Sigmoid colon (tissue), 7 donors: ENCODE measurements at places on chromosomes 6 and 20. TPM values are rescaled to one million over a fixed set of nuclear protein-coding genes. Genes with fewer than 3 reads are reported as not detected.

FAM209B gene
- total RNA-seq: not detected

TAF11 gene
- total RNA-seq: 31.0 TPM

HLA-G gene
- total RNA-seq: not detected

SYTL3 gene
- 3.3 TPM for total RNA-seq

TFAP2C gene
- 1.6 TPM for total RNA-seq

JPH2 gene
- total RNA-seq: 116 TPM

ARFGEF3 gene
- total RNA-seq: 3.6 TPM

AHI1 gene
- 25.8 TPM for total RNA-seq

EEF1A1 gene
- 10,846 TPM for total RNA-seq

CRISP3 gene
- not detected for total RNA-seq

RAE1 gene
- 13.6 TPM for total RNA-seq

OPN5 gene
- not detected for total RNA-seq

C20orf144 gene
- 0.66 TPM for total RNA-seq

DNA sequence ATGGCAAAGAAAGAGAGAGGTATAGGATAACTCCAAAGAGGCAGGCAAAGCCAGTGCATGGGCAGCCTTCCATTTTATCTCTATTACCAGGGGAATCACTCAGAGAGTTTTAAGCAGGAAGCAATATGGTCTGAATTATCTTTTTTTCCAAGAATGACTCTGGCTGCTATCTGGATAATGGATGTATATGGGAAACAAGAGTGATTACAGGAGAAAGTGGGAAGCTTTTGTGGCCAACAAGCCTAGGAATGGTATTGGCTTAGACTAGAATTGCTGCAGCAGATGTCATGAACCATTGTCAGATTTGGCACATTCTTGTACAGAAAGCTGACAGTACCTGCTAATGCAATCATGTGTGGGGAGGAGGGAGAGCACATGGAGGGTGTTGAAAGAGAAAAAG, 73.0 kb upstream of the BTBD3 start:
- DNase-seq: no peak
- H3K27ac ChIP-seq: no peak overlapping the region
- H3K4me3 ChIP-seq: no peak overlapping the region
- H3K4me1 ChIP-seq: no peaks in the 10 kb centered on the region

- H3K4me3 ChIP-seq: no peak overlapping the region
- H3K27ac ChIP-seq: no peak overlapping the region
- H3K4me1 ChIP-seq: no peaks in the 10 kb centered on the region
- H3K36me3 ChIP-seq: no peaks in the 10 kb centered on the region
- DNase-seq: no peak
Measured at GRCh38 chr6:42434237-42434636, 17.5 kb downstream of the TRERF1 start.

- H3K4me1 ChIP-seq: no peaks in the 10 kb centered on the region
- no peaks in the 10 kb centered on the region for H3K36me3 ChIP-seq
- no peak overlapping the region for H3K4me3 ChIP-seq
- H3K27me3 ChIP-seq: peaks cover 51% of the 10 kb centered on the region
Measured at GRCh38 chr20:2093159-2093781, 8.4 kb upstream of the STK35 start.

- no peaks in the 10 kb centered on the region for H3K4me1 ChIP-seq
- H3K27me3 ChIP-seq: no peaks in the 10 kb centered on the region
- H3K4me3 ChIP-seq: no peak overlapping the region
- H3K36me3 ChIP-seq: no peaks in the 10 kb centered on the region
Measured at GRCh38 chr6:116476002-116476678, 15.0 kb downstream of the CALHM6 start.

GRCh38 chr6:170042596-170043118, 248.2 kb downstream of the DLL1 start:
- H3K36me3 ChIP-seq: no peaks in the 10 kb centered on the region
- H3K27ac ChIP-seq: no peak overlapping the region
- peaks cover 14% of the 10 kb centered on the region for H3K4me1 ChIP-seq
- H3K27me3 ChIP-seq: no peaks in the 10 kb centered on the region
- no peak overlapping the region for H3K4me3 ChIP-seq
- peak; percentile 49 for DNase-seq

GRCh38 chr6:16103722-16104121, 25.2 kb upstream of the MYLIP start:
- H3K36me3 ChIP-seq: no peaks in the 10 kb centered on the region
- DNase-seq: no peak
- no peak overlapping the region for H3K4me3 ChIP-seq
- H3K27me3 ChIP-seq: no peaks in the 10 kb centered on the region
- no peak overlapping the region for H3K27ac ChIP-seq

DNA sequence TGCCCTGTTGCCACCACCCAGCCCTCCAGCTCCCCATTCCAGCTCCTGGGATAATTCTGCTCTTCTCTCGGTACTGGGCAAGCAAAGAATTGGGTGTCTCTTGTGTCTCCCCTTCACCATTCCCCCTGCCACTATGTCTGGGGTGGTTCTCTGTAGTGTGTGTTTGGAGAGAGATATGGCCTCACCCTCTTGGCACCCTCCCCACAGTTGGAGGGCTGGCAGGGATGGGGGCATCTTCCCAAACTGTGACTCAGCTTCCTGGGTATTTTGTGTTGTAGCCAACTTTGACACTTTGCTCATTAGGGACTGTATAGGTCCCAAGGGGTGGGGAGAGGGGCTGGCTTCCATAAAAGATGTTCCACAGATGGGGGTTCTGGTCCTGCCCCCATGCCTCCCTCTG, 1.7 kb downstream of the TNXB start:
- peaks cover 41% of the 10 kb centered on the region for H3K4me1 ChIP-seq
- no peak for DNase-seq
- peak overlapping the region; percentile 42 for H3K4me3 ChIP-seq

DNA sequence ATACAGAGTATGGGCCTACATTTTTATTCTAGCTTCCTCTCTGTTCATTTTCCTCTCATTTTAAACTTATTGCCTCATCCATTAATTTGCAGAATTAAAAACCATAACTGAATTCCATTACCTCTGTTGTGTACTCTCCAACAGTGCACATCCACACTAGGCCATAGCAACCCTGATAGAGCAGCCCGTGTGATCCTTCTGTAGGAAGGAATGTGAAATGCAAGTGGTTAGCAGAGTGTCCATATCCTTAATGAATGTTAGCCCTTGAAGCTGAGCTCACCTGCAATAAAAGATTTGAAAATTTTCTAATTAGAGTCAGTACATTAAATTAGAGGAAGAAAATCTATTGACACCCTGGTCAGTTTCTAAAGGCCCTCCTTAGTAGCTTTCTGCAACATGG, 6.5 kb upstream of the GRIK2 start:
- H3K27me3 ChIP-seq: no peaks in the 10 kb centered on the region
- DNase-seq: no peak
- no peak overlapping the region for H3K4me3 ChIP-seq

- no peaks in the 10 kb centered on the region for H3K36me3 ChIP-seq
- no peak for DNase-seq
- H3K4me3 ChIP-seq: no peak overlapping the region
- no peak overlapping the region for H3K27ac ChIP-seq
Measured at GRCh38 chr20:19838468-19838867, 80.4 kb downstream of the RIN2 start.

- DNase-seq: no peak
- H3K27ac ChIP-seq: no peak overlapping the region
- peaks cover 11% of the 10 kb centered on the region for H3K27me3 ChIP-seq
- H3K36me3 ChIP-seq: no peaks in the 10 kb centered on the region
Measured at GRCh38 chr20:2558581-2559278, 22.4 kb downstream of the TMC2 start.

DNA sequence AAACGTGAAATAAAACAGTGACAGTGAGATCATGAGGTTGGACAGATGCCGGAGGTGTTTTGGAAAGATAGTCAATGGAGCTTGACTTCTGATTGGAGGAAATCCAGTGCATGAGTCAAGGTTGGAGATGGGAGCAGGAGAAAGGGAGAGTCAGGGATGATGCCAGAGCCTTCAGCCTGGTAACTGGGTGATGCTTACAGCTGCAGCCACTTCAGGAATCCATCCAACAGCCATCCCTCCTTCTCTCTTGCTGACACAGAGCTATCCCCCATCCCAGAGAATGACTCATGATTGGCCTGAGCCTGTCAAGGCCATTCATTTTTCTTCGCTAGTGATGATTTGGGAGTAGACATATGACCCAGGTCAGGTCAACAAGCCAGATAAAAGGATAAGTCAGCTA, 112.8 kb downstream of the SAMD5 start:
- no peaks in the 10 kb centered on the region for H3K36me3 ChIP-seq
- H3K4me3 ChIP-seq: no peak overlapping the region
- no peak overlapping the region for H3K27ac ChIP-seq
- no peaks in the 10 kb centered on the region for H3K27me3 ChIP-seq
- no peaks in the 10 kb centered on the region for H3K4me1 ChIP-seq

DNA sequence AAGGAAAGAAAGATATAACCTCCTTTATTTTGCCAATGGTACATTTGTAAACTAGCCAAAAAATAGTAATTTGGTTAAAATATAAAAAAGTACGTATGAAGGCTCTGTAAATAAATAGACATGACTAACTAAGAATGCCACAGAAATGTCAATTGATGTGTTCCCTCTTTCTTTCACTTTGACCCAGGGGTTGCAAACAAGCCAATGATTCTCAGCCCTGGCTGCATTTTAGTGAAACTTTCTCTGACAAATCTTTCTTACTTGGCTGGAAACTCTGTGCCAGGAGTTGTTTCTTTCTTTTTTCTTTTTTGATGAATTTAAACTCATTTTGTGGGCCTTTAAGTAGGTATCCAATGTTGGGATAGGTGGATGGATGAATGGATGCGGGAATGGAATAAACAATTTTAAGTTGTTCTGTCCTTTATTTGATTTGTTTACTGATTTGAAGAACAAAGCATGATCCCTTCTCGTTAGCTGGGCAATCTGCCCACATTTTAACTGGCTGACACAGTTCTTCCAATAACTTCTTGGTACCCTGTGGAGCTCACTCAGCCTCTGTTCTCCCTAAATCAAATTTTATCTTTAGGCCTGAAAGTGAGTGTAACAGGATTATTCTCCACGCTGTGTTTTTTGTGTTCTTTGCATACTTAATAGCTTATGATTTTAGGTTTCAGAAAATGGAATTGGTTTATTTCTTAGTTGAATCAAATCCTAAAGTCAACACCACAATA, 58.6 kb upstream of the GCLC start:
- no peaks in the 10 kb centered on the region for H3K27me3 ChIP-seq
- no peak for DNase-seq
- H3K4me1 ChIP-seq: peaks cover 9% of the 10 kb centered on the region
- no peaks in the 10 kb centered on the region for H3K36me3 ChIP-seq
- H3K27ac ChIP-seq: peak overlapping the region; percentile 6

- no peaks in the 10 kb centered on the region for H3K36me3 ChIP-seq
- H3K4me1 ChIP-seq: no peaks in the 10 kb centered on the region
Measured at GRCh38 chr6:41294214-41294872, 7.9 kb upstream of the TREM1 start.

- DNase-seq: no peak
- H3K4me3 ChIP-seq: peak overlapping the region; percentile 52
- H3K36me3 ChIP-seq: peaks cover 34% of the 10 kb centered on the region
- H3K27me3 ChIP-seq: peaks cover 16% of the 10 kb centered on the region
Measured at GRCh38 chr6:43076464-43077332, 584 bp downstream of the PTK7 start.

- H3K4me1 ChIP-seq: peaks cover 13% of the 10 kb centered on the region
- H3K36me3 ChIP-seq: no peaks in the 10 kb centered on the region
- peak within 1 kb of the TSS; percentile 90 for H3K27ac ChIP-seq
- peak; percentile 96 for DNase-seq
Measured at GRCh38 chr6:2999618-3000557, at the start of gene NQO2. Gene NQO2 (plus strand): TSS chr6:2999894. CDS start chr6:3006553, 6,659 bp downstream.

DNA sequence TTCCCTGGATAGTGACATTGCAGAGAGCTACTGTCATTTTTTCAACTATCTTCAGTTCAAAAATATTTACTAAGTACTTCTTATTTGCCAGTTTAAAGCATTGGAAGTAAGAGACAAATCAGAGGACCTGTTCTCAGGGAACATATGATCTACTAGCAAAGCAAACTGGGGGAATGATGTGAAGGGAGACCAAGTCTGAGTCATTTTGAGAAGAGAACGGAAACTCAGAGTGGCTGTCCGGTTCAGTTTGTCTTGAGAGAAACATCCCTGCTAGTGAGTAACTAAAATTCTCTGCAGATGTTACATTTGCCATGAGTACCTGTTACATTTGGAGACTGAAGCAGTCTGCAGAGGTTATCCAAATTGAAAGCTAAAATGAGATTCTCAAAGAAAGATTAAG, 118.3 kb downstream of the KCNQ5 start:
- no peak for DNase-seq
- H3K36me3 ChIP-seq: no peaks in the 10 kb centered on the region
- no peak overlapping the region for H3K4me3 ChIP-seq

DNA sequence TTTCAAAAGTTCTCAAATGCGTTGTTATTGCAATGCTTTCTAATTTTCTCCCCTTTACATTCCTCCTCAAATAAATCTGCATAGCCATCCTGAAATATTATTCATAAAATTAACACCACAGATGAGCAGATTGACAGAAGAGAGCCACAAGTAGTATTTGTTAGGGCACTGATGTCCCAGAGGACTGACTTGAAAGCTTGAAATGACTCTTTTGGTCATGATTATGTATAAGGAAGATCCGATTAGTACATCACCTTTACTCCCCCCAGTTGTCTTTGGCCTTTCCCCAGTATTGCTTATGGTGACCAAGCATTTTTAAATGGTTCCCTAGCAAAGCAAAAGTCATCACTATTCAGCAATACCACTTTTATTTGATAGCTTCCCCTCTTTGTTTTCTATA, 187.6 kb downstream of the ADAT2 start:
- no peaks in the 10 kb centered on the region for H3K36me3 ChIP-seq
- H3K4me1 ChIP-seq: peaks cover 8% of the 10 kb centered on the region
- no peaks in the 10 kb centered on the region for H3K27me3 ChIP-seq
- no peak overlapping the region for H3K27ac ChIP-seq
- no peak for DNase-seq

DNA sequence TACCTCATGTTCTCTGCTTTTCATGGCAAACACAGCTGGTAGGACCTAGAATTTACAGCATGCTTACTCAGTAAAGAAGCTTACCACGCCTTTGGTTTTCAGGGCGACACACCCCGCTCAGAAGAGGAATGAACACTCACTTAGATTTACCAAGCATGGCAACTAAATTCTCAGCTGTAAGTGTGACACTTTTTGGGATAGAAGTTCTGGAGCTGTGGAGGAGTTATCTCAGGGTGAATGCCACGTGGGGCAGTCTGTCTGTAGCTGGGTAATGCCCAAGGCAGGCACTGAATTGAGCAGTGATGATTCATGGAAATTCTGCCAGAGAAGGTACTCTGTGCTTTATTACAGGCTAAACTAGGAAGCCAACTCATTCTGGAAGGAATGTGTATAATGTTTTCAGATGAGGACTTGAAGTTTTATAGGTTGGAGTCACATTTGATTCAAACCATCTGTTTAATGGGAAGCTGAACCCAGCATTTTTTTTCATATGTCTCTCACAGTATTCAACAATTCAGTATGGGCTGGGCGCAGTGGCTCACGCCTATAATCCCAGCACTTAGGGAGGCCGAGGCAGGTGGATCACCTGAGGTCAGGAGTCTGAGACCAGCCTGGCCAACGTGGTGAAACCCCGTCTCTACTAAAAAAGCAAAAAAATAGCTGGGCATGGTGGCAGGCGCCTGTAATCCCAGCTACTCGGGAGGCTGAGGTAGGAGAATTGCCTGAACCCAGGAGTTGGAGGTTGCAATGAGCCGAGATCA, 3.5 kb upstream of the PRIM2 start:
- no peaks in the 10 kb centered on the region for H3K4me1 ChIP-seq
- peak; percentile 91 for DNase-seq
- H3K4me3 ChIP-seq: no peak overlapping the region
